Right ventricle myocardium superior (tissue), 1 donor: ENCODE measurements at places on chromosomes 12 and 14.
A peak's percentile ranks its signal among the peaks of the same experiment; 100 is the strongest.

GRCh38 chr14:71749613-71750238 is 182.5 kb upstream of the RGS6 start:
- no peak for DNase-seq

DNA sequence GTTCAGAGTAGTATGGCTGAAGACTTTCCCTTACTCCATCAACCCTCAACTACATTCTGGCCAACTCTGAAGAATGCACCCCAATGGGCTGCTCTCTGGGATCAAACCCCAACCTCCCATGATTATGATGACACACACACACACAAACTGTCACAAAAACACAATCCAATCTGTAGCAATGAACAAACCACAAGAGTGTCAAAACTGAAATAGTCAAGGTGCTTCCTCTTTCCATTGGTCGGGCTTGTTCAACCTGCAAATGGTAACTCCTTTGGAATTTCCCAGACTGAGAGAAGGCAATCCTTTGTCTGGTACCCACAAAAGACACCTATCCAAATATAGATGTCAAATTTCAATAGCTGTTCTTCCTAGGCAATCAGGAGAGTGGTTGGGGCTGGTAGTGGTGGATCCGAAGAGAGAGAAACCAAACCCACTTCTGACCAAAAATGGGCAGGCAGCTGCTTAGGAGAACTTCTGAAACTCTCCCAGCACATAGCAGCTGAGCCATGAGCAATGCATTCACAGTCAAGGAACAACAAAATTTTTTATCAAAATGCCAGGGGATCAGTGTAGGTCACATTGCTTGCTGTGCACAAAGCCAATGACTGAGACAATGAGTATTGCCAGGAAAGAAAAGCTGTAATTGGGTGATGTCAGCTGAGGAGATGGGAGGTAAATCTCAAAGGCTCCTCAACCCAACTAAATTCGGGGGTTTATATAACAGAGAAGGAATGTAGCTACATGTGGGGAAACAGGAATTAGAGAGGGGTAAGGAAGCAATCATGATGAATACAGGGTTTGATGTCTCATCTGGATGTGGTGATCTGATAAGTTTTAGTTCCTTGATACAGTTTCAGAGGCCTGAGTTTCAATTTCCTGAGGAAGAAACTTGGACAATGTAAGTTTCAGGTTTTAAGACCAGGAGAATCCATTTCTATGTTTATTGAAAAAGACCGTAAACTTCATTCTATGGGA is 191.4 kb downstream of the KITLG start:
- DNase-seq = no peak

DNA sequence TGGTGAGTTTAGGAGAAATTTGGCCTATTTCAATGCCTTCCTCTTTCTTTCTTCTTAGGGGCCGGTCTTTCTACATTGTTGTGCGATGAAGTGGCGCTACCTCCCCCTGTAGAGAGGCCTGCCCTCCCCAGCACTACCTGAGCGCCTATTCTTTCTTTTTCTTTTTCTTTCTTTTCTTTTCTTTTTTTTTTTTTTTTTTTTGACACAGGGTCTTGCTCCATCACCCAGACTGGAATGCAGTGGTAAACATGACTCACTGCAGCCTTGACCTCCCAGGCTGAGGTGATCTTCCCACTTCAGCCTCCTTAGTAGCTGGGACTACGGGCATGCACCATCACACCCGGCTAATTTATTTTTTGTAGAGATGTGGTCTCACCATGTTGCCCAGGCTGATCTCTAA is 136.1 kb upstream of the MAX start:
- DNase-seq = no peak

GRCh38 chr12:40336573-40337199 is 111.9 kb downstream of the LRRK2 start:
- DNase-seq = no peak

GRCh38 chr14:38412654-38413053 is 156.8 kb upstream of the CLEC14A start:
- peak; percentile 42 for DNase-seq

- DNase-seq = no peak
Observed at GRCh38 chr14:72060917-72061316, 128.7 kb downstream of the RGS6 start.

GRCh38 chr12:132511516-132512196 is 21.7 kb downstream of the FBRSL1 start:
- no peak for DNase-seq

GRCh38 chr14:99725774-99726537 is 41.9 kb downstream of the CYP46A1 start:
- no peak for DNase-seq
